ENCODE measurements at places on chromosomes 1 and 21.

DNA sequence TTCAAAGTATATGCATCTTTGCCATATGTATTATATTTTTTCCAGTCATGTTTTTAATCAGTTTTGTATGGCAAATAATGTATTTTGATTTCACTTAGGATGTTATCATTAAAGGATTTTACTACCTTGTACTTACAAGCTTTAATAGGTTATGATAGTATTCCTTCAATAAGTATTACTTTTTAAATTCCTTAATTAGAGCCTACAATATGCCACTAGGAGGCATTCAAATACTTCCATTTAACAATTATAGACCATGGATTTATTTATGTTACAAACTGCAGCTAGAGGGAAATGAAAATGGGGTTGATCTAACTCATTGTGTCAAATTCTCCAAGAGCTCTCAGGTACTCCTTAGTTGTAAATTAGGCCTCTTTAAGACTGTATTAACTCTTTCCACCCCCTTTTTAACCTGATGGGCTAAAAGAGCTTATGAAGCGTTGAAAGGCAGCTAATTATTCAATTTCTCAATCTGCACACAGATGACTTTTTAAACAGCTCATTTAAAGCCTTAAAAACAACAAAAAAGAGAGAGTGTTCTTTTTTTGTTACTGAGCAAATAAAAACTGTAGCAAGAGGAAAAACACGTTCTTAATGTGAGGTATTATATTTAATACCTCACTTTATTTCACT is 156.2 kb downstream of the DENND1B start:
- DNase-seq: peak; percentile 61

- DNase-seq: no peak
These were observed 109.3 kb downstream of the KAZN start for GRCh38 chr1:14707531-14708445.

DNA sequence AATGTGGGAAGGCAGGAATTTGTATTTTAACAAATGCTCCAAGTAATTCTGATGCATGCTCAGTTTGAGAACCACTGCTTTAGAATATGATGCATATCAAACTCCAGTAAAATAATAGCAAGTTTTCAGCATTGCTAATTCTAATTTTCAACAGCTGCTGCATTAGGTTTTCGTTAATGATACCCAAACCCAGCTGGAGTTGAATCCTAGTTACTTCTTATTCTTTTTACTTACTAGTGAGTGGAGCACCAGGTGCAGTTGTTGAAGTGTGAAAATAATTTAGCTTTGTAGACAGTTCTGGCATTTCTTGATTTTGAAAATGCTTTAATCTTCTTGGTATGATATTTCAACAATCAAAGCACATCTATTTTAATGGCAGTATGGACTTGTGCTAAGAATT is 138.5 kb downstream of the HS2ST1 start:
- DNase-seq: no peak

DNA sequence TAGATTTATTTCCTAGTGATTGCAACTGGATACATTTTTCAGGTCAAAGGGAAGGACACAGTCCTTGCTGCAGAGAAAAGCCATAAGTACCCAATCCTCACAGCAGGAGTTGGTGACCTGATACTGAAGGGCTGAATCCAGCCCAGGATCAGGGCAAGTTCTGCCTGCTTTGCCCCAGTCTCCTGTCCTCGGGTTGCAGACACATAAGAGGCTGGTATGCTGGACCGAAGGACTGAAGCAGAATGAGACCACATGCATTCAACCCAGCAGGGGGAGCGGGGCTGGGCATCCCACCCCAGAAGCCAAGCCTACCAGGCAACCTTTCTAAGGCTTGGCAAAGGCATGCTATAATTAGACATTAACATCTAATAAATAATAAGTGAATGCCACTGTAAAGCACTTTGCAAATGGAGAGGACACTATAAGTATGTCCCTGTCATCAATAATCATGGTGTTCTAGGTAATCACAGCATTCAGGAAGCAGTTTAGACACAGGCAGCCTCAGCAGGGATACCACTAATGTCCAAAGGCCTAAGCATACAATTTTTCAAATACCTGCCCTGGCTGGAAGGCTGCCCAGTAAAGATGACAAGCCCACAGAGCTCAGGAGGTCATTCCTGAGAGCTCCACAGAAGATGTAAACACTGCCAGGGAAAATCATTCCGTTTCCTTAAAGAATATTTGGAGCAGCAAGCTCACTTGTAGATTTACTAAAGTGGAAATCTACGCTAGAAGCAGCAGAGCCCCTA is 47.6 kb downstream of the KRTAP19-8 start:
- no peak for DNase-seq

GRCh38 chr1:113538225-113538624 is 147.9 kb downstream of the MAGI3 start:
- no peak for DNase-seq

- DNase-seq: no peak
These were observed 107.0 kb downstream of the PLXNA2 start for GRCh38 chr1:208137193-208137592.

Data from NCI-H1436 treated with DMSO at 0.1 percent for 48 hours (cell line).